Epithelial cell of alveolus of lung (primary cell): ENCODE measurements at places on chromosomes 11 and 22. TPM values are rescaled to one million over a fixed set of nuclear protein-coding genes. Genes with fewer than 3 reads are reported as not detected.

Gene PNPLA5
- total RNA-seq = not detected in 2 replicates

Gene TRIM48
- not detected in 2 replicates for total RNA-seq

Gene QSER1
- total RNA-seq = 17.8 and 23.6 TPM in 2 replicates

Gene LDHAL6A
- not detected in 2 replicates for total RNA-seq

Gene OR51A4
- not detected in 2 replicates for total RNA-seq

Gene ARCN1
- 158 and 164 TPM in 2 replicates for total RNA-seq

Gene MCAT
- 13.9 and 21.6 TPM in 2 replicates for total RNA-seq

Gene TRIM66
- total RNA-seq = 2.5 and 5.8 TPM in 2 replicates

Gene EMID1
- 1.1 and 1.3 TPM in 2 replicates for total RNA-seq
